ENCODE measurements at places on chromosomes 6 and 20.

DNA sequence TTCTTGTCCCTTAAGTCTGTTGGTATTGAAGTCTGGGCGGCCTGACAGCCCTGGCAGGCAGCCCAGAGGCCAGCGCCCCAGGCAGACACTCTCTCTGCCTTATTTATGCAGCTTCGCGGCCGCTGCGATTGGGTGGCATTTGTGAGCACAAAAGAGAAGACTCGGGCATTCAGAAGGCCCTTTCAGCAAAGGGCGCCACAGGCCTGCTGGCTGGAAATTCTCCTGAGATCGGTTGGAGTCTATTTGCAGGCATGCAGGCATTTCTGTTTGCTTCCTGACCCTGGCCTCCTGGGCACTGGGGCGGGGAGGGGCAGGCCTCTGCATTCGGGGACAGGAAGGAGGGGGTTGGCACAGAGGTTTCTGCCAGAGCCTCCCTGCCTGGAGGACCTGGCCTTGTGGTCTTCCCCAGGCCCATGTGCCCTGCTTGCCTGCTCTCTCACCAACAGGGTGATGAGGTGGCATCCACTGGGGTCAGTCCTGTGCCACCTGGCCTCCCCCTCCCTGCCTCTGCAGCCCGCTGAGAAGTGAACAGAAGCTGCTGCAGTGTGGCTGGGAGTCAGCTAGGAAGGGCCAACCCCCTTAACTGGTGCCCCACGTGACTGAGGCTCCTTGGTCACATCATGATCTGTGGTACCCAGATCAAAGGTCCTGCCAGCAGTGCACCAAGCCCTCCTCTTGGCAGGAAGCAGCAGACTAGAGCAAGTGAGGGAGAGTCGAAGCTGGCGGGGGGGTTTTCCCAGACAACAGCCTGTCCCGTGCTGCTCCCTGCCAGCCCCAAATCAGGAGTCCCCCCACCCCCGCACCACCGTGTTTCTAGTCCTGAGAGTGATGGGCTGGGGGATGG, 16.6 kb upstream of the CCDC167 start:
- no peak for DNase-seq

GRCh38 chr6:157597461-157598312, 216.7 kb downstream of the ZDHHC14 start:
- DNase-seq, result no peak

GRCh38 chr6:107670792-107671199, 153.3 kb downstream of the SCML4 start:
- no peak for DNase-seq

DNA sequence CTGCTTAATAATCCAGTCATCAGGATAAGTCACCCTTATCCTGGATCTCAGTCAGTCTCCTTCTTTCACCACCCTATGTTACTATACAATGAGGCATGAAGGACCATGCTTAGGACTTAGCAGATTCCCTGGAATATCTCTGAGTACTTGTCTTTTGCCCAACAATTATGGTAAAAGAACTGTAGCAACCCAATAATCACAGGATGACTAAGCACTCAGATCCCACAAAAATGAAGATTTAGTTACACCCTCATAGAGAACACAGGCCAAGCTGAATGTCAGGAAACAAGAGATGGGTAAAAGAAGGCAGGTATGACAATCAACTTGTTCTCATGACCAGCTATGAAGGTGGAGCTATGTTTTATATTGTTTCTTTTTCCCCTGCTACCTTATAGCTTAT, 91.4 kb downstream of the EDN1 start:
- DNase-seq, result peak; percentile 70

DNA sequence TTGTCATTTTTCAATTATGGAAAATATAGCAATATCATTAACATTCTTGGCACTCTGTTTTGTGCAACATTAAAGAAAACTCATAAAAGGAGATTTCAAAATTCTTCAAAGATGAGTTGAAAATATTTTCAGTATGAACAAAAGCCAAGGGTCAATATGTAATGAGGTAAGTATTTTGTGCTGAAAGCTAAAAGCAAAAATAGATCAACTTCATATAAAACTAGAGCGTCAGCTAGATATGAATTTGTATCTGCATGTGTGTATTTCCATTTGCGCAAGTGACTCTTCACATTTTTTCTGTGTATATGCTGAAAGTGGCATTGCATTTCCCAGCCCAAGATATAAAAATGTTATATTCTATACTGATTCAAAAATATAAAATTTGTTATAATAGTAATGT, 492.1 kb upstream of the EYS start:
- DNase-seq, result no peak

All from foreskin keratinocyte (primary cell).